ENCODE measurements at places on chromosomes 13 and 19.
A peak's percentile ranks its signal among the peaks of the same experiment; 100 is the strongest.

GRCh38 chr13:32736648-32737047, 150.4 kb downstream of the PDS5B start:
- no peak for DNase-seq

DNA sequence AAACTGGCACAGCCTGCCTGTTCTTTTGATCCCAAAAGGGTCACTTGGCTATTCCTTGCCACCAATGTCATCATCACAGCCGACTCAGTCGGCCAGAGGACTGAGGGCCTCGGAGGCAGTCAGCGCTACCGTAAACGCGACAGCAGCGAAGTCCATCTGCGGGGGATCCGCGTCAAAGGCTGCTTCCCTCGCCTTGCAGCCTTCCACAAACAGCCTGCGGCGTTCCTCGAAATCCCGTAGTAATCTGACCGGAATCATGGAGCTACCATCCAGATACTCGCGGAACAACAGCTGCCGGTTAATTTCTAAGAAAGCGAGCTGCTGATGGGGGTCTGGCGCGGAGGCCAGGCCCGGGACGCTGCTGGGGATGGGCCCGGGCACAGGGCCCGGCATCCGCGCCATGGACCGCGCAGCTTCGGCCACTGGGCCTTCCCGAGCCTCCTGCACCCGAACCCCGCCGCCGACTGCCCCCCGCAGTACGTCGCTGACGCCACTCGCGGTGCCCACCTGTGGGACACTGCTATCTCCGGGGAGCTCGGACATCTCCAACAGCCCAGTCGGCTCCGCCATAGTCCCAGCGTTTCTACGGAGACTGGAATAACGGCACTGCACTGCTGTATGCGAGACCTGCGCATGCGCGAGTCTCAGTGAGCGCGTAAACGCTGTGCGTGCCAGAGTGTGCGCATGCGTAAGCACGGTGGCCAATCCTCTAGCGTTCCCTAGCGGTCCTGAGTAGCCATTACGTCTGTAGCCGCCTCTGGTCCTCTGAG, at the start of gene EID2B:
Gene EID2B, minus strand, starts transcription at position 620 of the 770 bp plus-strand sequence. Its CDS starts 50 bp downstream, at position 570.
- peak; percentile 91 for DNase-seq

DNA sequence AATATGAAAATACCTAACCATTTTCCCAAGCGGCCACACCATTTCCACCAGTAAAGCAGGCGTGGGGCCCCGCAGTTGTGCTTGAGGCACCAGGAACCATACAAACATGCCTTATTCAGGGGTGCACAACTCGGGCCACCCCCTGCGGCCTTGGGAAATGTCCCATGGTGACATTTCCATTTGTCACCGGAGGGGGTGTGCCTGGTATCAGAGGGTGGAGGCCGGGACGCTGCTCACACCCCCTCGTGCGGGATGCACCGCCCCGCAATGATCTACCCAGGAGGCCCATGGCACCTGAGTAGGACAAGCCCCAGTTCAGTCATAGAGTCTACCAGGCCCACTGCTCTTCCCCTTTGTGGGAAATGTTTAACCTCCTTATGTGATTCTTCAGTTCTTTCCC, 218.8 kb downstream of the TEX29 start:
- no peak for DNase-seq

DNA sequence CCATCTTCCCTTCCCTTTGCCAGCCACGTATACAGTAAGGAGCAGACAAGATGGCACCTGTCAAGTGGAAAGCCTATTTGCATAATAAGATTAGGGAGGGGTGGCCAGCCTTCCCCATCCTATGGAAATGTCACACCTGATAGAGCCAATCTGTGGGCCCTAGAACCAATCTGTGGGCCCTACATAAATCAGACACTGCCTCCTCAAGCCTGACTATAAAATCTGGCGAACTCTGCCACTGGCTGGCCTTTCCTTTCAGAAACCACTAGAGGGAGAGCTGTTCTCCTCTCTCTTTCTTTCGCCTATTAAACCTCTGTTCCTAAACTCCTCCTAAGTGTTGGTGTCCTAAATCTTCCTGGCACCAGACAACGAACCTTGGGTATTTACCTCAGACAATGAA, 231.5 kb upstream of the KLHL1 start:
- no peak for DNase-seq

DNA sequence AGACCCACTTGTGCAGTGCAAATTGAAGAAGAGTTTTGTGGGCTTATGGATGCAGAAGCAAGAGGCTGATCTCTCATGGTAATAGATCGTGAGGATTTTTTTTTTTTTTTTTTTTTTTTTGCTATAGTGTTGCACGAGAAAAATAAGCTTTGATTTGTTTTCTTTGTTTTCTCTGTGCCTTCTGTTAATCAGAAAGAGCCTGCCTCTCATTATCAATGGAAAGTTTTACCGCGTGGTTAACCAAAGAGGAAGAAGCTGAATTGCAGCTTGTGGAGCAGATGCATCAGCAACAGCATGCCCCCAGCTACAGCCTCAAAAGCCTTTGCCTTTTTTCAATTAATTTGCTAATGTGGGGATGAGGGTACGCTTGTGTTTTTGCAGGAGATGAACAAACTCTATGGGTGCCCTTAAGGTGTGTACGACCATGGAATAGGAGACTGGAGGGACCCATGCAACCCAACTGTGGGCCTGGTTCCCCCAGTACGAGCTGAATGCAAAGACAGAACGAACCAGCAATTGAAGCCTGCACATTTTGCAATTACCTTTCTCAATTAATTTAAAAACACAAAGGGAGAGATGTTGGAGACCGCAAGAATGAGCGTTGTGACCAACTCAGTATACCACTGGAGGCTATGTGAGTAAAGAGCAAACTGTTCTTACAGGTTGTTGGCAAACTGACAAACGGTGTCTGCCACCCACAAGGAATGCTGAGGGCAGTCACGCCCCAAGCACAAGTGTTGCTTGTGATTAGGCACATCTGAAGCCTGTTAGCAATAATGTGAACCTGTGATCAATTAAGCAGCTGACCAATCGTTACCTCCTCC, 58.6 kb upstream of the SPRY2 start:
- no peak for DNase-seq

- DNase-seq, result no peak
These were observed 74.2 kb downstream of the TRPC4 start for GRCh38 chr13:37795326-37795725.

- DNase-seq, result peak; percentile 48
These were observed at the start of gene REX1BD for GRCh38 chr19:18588611-18589379. Gene REX1BD (plus strand): TSS chr19:18588798. CDS start chr19:18588802, 4 bp downstream.

DNA sequence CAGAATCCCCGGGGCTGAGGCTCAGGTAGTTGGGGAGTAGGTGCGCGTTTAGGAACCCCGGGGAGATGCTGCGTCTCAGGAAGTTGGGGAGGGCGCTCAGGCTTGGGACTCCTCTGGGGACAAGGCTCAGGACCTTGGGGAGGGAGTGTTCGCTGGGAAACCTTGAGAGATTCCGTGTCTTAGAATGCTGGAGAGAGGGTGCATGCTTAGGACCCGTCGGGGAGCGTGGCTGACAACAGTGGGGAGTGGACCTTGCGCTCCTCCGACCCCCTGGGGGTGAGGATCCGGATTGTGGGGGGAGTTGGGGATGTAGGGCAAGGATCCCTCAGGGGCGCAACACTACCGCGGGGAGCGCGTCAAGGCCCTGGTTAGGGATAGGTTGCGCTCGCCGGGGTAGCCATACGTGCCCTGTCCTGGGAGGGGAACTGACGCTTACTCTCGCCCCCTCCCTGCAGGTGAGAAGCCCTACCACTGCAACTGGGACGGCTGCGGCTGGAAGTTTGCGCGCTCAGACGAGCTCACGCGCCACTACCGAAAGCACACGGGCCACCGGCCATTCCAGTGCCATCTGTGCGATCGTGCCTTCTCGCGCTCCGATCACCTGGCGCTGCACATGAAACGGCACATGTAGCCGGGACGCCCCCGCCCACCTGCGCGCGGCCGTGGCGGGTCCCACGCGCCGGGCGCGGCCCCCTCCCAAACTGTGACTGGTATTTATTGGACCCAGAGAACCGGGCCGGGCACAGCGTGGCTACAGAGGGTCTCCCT, 2.0 kb downstream of the KLF2 start:
- no peak for DNase-seq

DNA sequence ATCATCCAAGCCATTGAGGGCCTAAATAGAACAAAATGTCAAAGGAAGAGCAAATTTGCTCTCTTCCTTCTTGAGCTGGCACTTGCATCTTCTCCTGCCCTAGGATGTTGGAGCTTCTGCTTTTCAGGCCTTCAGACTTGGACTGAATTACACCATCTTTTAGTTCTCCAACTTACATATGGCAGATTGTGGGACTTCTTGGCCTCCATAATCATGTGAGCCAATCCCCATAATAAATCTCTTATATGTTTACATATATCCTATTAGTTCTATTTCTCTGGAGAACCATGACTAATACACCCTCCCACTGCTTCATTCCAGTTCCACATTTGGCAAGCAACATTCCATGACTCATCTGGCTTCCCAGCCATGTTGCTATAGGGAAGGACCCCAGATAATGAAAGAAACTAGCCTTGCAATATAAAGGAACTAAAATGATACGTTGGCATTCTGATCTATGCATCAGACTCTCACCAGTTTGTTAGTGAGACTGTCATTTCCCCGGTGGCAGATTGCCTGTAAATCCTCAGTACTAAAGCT, 11.0 kb upstream of the ACOD1 start:
- no peak for DNase-seq

- DNase-seq, result no peak
These were observed 121.5 kb downstream of the FGF14 start for GRCh38 chr13:102280366-102280765.

DNA sequence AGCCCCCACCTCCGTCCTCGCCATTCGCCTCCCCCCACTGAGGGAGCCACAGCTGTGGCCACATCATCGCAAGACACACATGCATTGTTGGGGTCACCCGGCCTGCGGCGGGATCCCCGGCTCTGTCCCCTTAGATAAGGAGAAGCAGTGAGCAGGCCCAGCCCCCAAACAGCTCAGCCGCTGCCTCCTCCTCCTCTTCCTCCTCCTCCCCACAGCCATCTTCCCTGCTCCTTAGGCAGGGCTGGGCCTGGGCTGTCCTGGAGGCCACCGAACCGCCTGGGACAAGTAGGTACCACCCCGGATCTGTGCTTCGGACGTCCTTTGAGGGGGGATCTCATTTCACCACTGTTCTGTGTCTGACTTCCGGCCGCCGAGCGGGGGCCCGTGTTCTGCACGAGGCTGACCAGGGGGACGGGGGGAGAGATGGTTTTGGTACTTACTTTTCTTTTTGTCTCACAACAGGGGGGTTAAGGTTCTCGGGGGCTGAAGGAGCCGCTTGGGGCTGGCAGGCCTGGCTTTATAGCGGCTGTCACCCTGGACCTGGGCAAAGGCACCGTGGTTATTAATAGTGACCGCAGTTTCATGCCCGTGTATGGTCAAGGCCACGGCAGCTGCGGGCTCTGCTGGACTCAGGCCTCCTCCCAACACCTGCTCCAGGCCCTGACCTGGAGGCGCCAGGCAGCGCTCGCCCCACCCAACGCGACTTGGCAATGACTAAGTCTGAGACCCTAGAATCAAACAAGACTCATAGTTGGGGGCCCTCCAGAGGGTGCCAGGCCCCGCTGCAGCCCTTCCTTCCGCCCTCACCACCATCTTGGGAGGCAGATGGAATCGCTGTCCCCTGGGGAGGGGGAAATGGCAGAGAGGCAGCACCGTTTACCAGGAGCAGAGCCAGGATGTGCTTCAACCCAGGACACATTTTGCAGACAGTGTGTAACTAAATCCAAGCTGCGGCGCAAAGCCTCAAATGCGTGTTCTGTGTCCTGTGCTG, 18.3 kb downstream of the NMRK2 start:
- peak; percentile 36 for DNase-seq

DNA sequence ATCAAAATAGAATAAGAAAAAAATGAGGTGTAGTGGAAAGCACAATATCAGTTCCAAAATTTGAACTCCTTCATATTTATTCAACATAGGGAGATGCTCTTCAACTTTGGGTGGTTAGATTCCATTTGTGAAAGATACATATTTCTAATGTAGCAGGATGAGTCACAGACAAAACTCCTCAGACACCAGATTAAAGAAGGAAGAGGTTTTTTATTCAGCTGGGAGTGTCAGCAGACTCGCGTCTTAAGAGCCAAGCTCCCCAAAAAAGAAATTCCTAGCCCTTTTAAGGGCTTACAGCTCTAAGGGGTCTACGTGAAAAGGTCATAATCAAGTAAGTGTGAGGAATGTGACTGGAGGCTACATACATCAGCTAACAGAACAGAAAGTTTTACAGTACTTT, 6.8 kb upstream of the ZNF765 start:
- DNase-seq, result no peak

- DNase-seq, result no peak
These were observed 25.4 kb downstream of the ITM2B start for GRCh38 chr13:48258430-48258829.

GRCh38 chr13:35894636-35895035, 236.5 kb downstream of the DCLK1 start:
- DNase-seq, result no peak

- DNase-seq, result no peak
These were observed 22.1 kb upstream of the OLFM2 start for GRCh38 chr19:9958379-9958821.

DNA sequence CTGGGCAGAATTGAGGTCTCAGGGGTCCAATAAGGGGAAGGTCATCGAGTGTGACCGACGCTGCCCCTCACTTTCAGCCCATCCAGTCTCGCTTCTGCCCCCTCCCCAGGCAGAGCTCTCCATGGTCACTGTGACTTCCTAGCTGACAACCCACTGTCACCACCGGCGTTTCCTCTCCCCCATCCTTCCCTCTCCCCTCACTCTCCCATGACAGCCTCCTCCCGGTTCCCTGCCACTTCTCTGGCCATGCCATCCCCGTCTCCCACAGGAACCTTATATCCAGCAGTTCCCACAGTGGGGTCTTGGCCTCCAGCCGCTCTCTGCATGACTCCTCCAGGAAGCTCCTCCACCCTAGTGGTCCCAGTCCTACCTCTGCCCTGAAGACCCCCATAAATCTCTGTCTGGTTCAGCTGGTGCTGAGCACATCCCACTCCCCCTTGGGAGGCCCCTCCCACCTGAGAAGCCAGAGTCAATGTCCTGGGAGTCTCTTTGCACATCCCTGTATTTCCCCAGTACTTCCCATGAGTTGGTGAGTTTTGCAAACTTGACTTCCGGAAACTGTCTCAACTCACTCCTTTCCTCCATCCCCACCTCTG, 24.7 kb upstream of the CD33 start:
- DNase-seq, result no peak

DNA sequence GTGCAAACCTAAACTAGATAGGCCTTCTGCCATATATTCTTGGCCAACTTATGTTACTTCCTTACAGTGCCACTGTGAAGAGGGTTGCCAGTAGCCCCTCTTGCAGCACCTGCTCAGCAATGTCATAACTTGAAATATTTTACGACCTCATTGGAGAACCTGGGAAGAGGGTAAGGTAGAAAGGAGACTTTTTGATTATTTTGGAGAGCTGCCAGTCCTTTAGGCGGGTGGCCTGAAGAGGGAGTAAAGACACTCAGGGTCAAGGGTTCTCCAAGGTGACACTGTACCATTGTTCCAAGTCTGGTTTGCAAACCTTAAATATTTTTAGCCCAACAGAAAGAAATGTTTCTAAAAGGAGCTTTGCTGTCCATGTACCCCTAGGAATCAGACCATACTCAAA, 118.3 kb downstream of the FLT1 start:
- no peak for DNase-seq

- DNase-seq, result no peak
These were observed 117.2 kb downstream of the FREM2 start for GRCh38 chr13:38804061-38804460.

Data from DMS 273 treated with DMSO at 0.1 percent for 48 hours (cell line).